ENCODE measurements at places on chromosomes 6 and 20.
A peak's percentile ranks its signal among the peaks of the same experiment; 100 is the strongest.

- DNase-seq = no peak
These were observed 896.4 kb downstream of the KIF16B start for GRCh38 chr20:15676815-15677214.

DNA sequence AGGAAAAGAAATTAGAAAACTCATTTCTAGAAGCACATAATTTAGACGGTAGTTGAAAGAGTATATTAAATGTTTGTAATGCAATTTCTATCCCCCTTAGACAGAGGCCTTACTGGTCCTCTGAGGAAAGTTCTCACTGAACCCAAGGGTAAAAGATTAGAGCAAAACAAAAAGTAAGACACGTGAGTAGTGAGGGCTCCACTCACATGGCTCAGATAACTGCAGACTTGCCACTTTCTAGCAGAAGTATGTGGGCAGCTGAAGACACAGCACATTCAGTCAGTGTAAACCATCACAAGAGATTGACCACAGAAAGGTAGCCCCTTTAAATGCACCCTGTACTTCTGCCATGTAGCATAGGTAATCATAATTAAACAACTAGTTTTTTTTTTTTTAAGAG is 193.8 kb downstream of the BTBD9 start:
- no peak for DNase-seq

GRCh38 chr6:36358226-36358915 is 21.7 kb upstream of the BNIP5 start:
- DNase-seq = peak; percentile 49

DNA sequence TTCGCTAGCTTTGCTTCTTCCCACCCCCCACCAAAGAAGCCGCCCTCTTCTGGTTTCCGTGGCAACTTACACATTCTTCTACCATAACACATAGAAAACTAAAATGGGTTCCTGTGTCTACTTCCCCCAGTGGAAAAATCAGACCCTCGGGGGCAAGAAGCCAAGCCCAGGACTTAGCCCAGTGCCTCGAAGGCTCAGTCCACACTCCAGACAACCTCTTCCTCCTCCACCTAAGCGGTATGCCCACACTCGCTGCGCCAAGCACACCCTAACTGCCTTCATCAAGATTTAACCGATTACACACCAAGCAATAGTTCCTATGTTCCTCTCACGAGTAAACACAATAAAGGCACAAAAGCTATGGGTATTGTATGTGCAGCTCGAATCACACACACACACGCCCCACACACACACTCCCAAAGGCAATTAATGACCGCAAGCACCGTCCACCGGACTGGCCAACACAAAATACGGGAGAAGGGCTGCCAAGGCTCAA is 537 bp downstream of the PPIL4 start:
- DNase-seq = peak; percentile 6

- no peak for DNase-seq
These were observed 68.7 kb downstream of the PHACTR1 start for GRCh38 chr6:12785301-12785700.

- no peak for DNase-seq
These were observed 2.8 kb upstream of the DIDO1 start for GRCh38 chr20:62929051-62929538.

DNA sequence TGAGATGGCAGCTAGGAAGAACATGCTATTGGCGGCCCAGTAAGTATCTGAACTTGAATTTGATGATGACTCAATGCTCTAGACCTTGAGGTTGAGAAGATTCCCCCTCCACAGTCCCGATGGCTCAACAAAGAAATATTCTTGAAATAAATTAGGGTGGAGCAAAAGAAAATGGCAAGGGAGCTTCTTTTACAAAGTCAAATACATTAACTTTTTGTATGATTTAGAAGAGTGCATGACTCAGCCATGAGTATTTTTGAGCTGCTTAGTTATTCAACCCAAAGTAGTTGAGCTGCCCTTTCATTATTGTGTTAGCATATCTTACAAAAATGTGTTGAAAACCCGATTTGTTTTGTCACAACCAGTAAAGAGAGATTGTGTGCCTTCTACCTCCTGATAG is 7.6 kb downstream of the TFAP2C start:
- no peak for DNase-seq

GRCh38 chr6:153028286-153028685 is 25.8 kb upstream of the MTRF1L start:
- no peak for DNase-seq

- DNase-seq = no peak
These were observed 272.6 kb downstream of the TMEM242 start for GRCh38 chr6:157050537-157051265.

GRCh38 chr6:139497345-139497961 is 123.0 kb upstream of the CITED2 start:
- DNase-seq = no peak

GRCh38 chr6:165401092-165401491 is 91.7 kb upstream of the C6orf118 start:
- no peak for DNase-seq

- peak; percentile 12 for DNase-seq
These were observed 102.1 kb upstream of the MYL9 start for GRCh38 chr20:36439040-36439730.

DNA sequence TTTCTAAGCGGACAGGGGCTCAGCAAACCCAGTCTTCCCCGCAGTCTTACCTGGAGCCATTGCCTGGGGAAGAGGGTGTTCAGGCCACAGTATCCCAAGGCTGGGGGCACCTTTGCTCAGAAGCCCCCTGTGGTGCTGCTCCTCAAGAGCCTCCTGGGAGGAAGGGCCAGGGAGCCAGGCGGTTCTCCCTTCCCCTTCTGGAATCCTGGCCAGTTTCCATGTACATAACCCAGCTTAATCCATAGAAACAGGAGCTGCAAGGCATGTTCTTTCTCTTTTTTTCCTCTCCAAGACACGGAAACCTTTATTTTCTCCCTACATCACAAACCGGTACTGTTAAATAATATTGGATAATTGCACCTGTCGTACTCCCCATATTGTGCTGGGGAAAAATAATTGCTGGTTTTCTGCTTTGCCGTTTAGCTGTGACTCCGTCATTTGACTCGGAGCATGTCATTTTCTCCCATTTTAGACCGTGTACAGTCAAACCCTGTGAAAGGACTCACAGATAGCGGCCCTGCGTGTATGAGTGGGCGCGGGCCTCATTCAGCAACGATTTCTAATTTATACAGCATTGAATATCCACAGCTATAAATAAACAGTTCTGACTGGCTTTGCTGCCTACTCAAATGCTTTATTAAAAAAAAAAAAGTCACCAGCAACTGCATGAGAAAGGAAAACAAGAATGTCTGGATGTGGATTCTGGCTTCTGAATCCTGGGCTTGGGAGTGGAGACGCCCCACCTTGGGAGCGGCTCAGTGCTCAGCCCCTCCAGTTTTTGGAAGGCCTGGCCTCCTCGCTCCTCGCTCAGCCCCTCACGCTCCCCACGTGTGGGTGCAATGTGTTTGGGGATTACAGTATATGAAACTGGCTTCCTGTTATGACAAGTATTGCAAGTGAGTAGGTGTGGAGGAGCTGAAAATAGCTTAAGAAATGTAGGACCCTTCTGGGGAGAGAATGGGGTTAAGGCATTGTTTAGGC is 67.3 kb downstream of the ADTRP start:
- DNase-seq = no peak

DNA sequence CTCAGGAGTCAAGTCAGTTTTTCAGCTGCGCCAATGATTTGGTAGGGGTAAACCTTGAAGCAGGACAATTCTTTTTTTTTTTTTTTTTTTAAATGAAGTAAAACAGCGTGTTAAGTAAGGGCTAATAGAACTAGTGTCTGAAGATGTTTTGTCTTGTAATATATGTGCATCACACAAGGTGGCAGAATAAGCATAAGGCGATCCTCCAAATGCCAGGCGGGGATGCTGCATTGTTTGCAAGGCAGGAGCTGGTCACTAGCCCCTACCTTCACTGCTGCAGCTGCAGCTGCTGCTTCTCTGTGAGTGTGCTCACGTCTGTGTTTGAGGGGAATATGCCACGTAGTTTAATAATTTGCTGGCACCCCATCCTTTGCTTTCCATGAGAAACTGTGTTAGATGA is 272.7 kb upstream of the MAP3K7 start:
- no peak for DNase-seq

GRCh38 chr6:4970739-4971395 is 33.0 kb downstream of the RPP40 start:
- no peak for DNase-seq

DNA sequence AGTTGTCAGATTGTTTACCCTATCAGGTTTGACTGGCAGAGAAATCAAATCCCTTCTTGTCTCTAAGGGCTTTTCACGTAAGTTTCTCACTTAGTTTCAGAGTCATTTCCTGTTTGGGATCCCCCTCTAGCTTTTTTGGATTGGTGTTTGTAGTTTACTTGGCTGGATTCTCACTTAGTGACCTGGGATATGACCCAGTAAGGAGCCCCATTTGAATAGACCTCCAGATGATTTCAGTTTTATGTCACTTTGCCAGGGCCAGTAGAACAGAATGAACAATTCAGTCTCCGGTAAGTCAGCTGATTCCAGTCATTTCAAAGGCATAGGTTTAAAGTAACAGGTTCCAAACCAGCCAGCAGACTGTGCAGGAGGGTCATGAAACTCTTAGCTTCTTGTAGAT is 8.2 kb downstream of the FAM135A start:
- DNase-seq = no peak

DNA sequence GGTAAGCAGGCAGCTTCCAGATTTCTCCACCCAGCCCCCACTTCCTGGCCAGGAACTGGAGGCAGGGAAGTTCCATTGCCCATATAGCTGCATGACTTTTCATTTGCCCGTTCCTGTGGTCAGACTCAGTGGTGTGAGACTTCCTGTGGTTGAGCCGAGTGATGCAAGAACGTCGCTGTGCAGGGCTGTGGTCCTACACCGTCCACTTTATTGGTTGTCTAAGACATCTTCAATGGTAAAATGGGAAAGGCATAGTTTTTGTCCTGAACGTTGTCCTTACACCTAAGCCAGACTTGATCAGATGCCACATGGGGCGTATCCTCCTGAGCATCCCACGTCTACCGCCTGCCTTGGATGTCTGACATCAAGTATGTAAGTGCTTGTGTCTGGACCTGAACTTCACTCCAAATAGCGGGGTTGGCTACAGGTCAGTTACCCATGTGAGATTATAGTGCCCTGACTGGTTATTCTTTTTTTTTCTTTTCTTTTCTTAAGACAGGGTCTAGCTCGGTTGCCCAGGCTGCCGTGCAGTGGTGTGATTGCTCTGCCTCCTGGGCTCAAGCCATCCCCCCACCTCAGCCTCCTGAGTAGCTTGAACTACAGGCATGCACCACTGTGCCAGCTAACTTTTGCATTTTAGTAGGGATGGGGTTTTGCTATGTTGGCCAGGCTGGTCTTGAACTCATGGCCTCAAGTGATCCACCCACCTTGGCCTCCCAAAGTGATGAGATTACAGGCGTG is 25.9 kb upstream of the GTSF1L start:
- no peak for DNase-seq

- no peak for DNase-seq
These were observed 304.1 kb downstream of the LAMA2 start for GRCh38 chr6:129186988-129187387.

GRCh38 chr6:31210741-31211532 is 40.5 kb upstream of the POU5F1 start:
- DNase-seq = no peak

GRCh38 chr20:19968466-19969073 is 48.6 kb upstream of the NAA20 start:
- no peak for DNase-seq

GRCh38 chr6:118544105-118544504 is 4.0 kb upstream of the PLN start:
- no peak for DNase-seq

DNA sequence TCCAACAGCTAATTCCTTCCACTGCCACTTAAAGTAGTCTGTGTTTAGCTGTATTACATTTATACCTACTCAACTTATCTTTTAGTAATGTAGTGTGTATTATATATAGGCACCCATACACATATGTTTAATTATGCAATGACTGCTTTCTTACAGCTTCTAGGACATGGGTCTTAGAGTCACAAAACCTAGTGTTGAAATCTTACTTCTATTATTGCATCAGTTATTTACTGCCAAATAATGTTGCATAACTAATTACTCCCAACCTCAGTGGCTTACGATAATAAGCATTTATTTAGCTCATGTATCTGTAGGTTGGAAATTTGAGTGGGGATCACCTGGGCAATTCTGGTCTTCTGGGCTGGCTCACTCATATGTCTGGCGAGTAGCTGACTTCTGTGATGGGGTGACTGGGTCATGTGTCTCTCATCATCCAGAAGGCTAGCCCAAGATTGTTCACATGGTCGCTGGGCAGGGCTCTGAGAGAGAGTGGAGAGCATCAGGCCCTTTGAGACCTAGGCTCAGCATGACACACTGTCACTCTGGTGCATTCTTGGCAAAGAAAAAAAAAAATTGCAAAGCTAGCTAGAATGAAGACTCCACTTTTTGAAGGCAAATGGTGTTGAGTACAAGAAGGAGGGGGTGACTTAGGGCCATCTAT is 187.0 kb downstream of the PLCB1 start:
- no peak for DNase-seq

GRCh38 chr20:47603260-47603659 is 101.6 kb downstream of the NCOA3 start:
- no peak for DNase-seq

DNA sequence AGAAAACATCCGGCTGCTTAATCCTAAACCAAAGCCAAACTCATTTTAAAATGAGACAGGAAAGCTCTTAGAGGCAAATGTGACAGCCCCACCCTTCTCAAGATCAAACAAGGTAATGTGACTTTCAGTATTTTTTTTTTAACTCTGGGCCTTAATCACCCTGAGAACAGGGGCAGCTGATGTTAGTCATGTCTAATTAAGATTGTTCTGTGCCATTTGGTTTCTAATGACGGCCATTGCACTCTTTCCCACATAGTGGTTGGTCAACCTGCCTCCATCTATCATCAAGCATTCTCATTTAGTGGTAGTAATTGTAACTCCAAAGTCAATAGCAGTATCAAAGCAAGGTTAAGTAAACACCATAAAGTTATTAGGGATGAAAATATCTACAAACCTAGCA is 191.6 kb upstream of the EXOC2 start:
- DNase-seq = no peak

DNA sequence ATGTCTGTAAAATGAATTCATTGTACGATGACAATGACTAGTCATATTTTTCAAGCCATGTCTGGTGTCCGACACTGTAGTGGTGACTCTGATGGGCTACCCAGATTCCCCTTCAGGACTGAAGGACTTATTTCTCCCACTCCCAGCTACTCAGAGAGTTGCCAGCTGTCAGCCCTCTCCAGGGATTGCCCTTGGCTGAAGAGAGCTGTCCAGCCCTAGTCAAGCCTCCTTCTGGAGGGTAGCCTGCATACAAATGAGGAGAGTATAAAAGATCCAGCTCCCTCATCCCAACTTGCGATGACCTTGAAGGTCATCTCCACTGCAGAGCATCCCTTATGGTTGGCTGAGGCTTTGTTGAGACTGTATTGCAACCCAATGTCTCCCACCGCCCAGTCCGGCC is 29.9 kb downstream of the JPH2 start:
- no peak for DNase-seq

GRCh38 chr20:38610521-38610920 is 8.9 kb downstream of the ARHGAP40 start:
- no peak for DNase-seq

GRCh38 chr6:37491171-37491829 is 8.4 kb downstream of the CCDC167 start:
- no peak for DNase-seq

All from hippocampal formation (tissue), 2 donors.